SJCRH30 (cell line): ENCODE measurements at places on chromosomes 11 and 22. TPM values are rescaled to one million over a fixed set of nuclear protein-coding genes. Genes with fewer than 3 reads are reported as not detected.

The AGBL2 gene
- total RNA-seq, result 0.04 and 0.41 TPM in 2 replicates

GRCh38 chr11:105312266-105312665, 172.7 kb upstream of the CARD18 start:
- H3K27ac ChIP-seq, result no peak overlapping the region
- H3K36me3 ChIP-seq, result no peaks in the 10 kb centered on the region
- no peak overlapping the region for H3K4me3 ChIP-seq
- no peak for DNase-seq
- H3K4me1 ChIP-seq, result no peaks in the 10 kb centered on the region
- no peaks in the 10 kb centered on the region for H3K27me3 ChIP-seq

DNA sequence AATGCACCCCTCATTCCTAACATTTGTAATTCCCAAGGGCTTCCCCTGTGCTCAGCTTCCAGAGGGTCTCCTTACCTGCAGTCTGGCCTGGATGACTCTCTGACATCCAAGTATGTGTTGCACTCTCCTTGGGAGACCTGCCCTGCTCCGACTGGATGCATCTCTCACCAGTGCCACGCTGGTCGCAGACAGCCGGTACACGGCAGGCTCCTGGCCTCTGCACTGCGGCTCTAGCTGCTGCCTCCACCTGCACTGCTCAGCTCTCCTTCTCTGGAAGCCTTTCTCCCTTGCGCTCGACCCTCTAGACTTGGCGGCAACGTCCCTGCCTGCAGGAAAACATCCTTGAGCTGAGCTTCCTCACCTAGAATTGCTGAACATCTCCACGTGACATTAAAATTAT, 685.9 kb downstream of the BRD1 start:
- no peak overlapping the region for H3K4me3 ChIP-seq
- no peaks in the 10 kb centered on the region for H3K36me3 ChIP-seq
- H3K4me1 ChIP-seq, result no peaks in the 10 kb centered on the region
- DNase-seq, result no peak

GRCh38 chr11:113396690-113397089, 9.1 kb downstream of the ANKK1 start:
- H3K4me1 ChIP-seq, result no peaks in the 10 kb centered on the region
- H3K36me3 ChIP-seq, result no peaks in the 10 kb centered on the region
- no peak overlapping the region for H3K4me3 ChIP-seq
- no peak for DNase-seq

DNA sequence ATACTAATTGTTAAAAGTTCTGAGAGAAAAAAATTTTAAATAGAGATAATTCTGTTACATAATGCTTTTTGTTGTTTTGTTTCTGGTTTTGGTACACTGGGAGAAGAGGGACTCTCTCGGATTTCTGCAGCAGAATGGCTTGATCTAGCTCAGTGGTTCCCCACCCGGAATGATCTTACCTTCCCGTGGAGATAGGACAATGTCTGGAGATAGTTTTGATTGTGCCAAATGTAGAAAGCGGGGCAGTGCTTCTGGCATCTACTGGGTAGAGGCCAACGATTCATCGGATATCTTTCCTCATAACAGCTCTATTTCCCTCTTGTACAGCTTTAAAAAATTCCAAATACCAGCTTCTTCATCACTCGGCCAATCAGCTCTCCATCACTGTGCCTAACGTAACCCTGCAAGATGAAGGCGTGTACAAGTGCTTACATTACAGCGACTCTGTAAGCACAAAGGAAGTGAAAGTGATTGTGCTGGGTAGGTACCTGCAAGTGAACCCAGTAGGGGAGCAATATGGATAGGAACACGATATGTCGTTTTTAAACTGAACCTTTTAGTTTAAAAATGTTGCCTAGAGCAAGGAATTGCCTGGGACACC, 13.2 kb downstream of the CRTAM start:
- no peaks in the 10 kb centered on the region for H3K36me3 ChIP-seq
- no peaks in the 10 kb centered on the region for H3K27me3 ChIP-seq
- H3K4me3 ChIP-seq, result no peak overlapping the region
- no peak overlapping the region for H3K27ac ChIP-seq
- no peak for DNase-seq

DNA sequence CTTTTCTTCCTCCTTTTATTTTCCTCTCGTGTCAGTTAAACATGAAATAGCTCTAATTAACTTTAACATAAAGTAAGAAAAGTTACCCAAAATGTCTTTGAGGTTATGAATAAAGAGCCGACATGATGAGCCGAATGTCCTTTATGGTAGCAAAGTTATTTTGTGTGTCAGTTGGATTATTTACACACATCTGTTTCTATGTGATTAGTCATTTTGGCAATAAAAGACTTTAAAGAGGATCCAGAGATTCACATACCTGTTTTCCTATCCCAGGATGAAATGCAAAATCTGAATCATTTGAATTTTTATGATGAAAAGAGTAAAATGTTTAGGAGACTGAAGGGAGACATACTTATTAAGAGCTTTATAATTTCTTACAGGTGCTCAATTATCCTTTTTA, 34.0 kb upstream of the TECTA start:
- H3K4me1 ChIP-seq, result peaks cover 9% of the 10 kb centered on the region; the same call in 1 of the 2 replicates
- no peak overlapping the region for H3K4me3 ChIP-seq
- DNase-seq, result peak; percentile 1
- no peak overlapping the region for H3K27ac ChIP-seq
- peaks cover 4% of the 10 kb centered on the region; the same call in 1 of the 2 replicates for H3K36me3 ChIP-seq
